LHCN-M2 (cell line): ENCODE measurements at places on chromosomes 6 and 20.
A peak's percentile ranks its signal among the peaks of the same experiment; 100 is the strongest.

DNA sequence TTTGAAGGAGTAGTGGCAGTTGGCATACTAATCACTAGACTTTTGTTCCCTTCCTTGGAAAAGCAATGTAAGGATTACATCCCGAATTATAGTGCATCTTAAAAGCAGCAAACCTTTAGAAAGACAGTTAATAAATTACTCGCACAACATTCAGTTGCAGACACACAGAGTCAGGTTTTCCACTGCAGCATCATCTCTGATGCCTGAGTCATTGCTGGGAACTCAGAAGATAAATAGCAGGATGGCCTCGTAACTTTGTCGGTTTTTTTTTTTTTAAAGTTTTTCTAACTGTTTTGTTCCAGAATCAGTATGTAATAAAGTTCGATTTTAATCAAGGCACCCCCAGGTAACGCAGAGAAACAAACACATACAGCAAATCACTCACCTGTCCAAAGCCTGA is 34.3 kb downstream of the GJA10 start:
- no peak for DNase-seq

- no peak for DNase-seq
Observed at GRCh38 chr6:19303383-19303782, 533.8 kb upstream of the ID4 start.

DNA sequence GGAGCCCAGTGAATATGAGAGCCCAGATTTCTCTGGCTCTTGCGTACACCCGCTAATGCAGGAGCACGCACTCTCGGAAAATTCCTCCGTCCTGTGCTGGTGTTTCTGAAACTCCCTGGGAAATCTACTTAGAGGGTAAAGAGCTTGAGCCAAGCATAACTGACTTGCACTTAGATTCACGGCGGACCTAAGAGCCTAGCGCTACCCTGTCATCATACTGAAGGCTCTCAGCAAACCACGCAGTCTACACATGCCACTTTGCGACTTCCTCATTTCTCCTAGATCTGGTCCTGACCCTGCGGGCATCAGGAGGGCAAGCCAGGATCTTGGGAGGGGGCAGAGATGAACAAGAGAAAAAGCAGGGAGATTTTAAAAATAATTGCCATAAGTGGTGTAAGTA is 324.7 kb downstream of the CD83 start:
- DNase-seq, result no peak

- peak; percentile 84 for DNase-seq
Observed at GRCh38 chr6:42279144-42279781, 61.6 kb upstream of the MRPS10 start.

GRCh38 chr6:113560908-113561307 is 296.2 kb upstream of the MARCKS start:
- peak; percentile 87 for DNase-seq

DNA sequence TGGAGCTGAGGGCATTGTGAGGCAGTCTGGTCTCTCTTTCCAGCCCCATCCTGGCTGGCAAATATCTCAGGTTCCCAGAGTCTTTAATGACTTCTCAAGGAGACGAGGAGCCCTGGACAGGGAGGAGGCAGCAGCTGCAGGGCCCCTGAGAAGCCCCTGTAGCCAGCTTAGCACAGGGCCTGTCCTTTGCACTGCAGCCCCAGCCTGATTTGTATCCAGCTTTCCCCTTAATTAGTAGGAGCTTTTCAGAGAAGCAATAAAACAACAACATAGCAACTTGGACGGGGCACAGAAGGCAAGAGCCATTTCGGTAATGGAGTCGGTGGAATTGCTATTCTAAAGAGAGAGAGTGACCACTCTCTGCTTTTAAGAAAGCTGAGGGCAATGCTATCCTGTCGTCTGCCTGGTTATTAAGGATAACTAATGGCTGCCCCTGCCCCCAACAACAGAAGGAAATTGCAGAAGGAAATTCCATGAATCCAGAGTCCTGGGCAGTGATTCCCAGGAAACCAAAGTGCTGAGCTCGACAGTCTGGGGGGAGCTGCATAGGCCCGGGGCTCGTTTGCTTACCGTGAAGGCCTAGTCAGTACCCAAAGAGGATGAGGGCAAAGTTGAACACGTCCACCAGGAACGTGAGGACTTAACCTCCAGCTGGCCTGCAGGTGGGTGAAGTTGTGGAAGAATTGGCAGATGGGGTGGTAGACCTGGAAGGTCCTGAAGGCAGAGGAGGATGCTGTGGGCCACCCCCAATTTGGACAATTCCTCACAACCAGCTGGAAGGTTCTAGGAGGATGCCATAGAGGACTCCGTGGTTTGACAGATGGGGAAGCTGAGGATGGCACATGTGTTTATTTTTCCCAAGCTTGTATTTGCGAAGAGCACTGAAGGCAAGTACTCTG is 50.3 kb downstream of the NPEPL1 start:
- no peak for DNase-seq
